ENCODE measurements at places on chromosomes 5 and 9. TPM values are rescaled to one million over a fixed set of nuclear protein-coding genes. Genes with fewer than 3 reads are reported as not detected.

The LCP2 gene
- not detected for total RNA-seq

The SPINK7 gene
- not detected for total RNA-seq

DNA sequence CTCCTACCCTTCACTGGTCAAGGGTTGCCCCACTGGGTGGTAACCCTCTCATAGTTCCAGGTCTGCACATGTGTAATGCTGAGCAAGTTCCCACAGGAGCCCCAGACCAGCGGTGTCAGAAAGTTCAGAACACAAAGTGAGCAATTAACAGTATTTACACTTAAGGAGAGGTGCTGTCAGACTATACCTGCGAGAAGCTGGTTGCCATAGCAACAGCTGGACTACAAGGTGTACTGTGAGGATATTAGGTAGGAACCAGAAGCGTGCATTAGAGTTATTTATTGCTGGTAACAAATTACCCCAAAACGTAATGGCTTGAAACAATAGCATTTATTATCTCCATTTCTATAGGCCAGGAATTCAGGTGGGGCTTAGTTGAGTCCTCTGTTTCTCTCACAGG, 317.0 kb upstream of the RPS23 start:
- DNase-seq, result no peak

- peak; percentile 65 for DNase-seq
These were observed 23.1 kb downstream of the PRELID2 start for GRCh38 chr5:145811834-145812625.

- DNase-seq, result peak; percentile 84
These were observed 10.4 kb downstream of the CXXC5 start for GRCh38 chr5:139658501-139658927.

GRCh38 chr5:168874713-168875380, 295.7 kb upstream of the PANK3 start:
- DNase-seq, result peak; percentile 28

DNA sequence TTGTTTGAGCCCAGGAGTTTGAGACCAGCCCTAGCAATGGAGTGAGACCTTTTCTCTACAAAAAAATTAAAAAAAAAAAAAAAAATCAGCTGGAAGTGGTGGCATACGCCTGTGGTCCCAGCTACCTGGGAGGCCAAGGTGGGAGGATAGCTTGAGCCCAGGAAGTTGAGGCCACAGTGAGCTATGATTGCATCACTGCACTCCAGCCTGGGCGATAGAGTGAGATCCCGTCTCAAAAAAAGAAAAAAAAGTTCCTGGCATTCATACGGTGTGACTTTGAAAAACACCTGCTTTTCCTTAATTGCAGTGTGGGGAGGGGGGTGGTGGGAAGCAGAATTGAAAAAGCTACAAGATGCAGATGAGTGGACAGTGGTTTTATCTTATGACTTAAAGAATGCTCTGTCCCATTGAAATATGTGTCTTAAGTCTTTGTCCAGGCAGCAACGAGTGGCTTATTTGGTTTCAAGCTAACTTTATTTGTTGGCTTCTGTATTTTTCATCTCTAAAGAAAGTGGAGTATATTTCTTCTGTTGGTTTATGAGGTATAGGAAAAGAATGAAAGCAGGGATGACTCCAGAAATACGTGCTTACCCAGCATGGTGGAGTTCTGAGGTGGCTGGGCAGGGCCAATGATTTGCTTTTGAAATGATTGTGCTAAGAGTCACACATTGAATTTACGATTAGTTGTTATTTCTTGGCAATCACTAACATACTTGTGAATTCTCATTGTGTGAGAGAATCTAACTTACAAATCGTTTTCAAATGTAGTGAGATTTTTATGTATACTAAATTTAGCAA, 27.8 kb downstream of the ROPN1L start:
- DNase-seq, result no peak
